Panc1 (cell line): ENCODE measurements at places on chromosomes 4 and X. TPM values are rescaled to one million over a fixed set of nuclear protein-coding genes. Genes with fewer than 3 reads are reported as not detected.

DNA sequence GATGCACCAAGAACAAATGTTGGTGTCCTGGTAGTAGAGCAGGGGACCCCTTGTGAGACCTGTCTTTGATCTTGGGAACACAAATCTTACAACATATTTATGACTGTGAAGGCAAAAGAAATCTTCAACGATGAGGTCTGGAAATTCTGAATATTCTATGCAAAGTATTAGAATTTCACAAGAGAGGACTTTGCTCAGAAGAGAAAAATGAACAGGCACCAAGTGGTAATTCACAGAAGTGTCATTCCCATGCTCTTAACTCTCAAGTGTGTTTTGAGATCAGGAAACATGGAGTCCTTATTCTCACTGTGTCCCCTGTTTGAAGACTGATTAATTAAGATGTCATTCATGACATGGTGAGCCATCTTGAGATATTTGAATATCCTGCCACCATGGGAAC is 52.5 kb downstream of the COQ2 start:
- DNase-seq: no peak

GRCh38 chr4:140816806-140817510 is 60.8 kb upstream of the TBC1D9 start:
- DNase-seq: no peak

GRCh38 chr4:166324321-166324720 is 451.3 kb downstream of the TLL1 start:
- no peak for DNase-seq

Gene NXF2
- not detected for total RNA-seq

DNA sequence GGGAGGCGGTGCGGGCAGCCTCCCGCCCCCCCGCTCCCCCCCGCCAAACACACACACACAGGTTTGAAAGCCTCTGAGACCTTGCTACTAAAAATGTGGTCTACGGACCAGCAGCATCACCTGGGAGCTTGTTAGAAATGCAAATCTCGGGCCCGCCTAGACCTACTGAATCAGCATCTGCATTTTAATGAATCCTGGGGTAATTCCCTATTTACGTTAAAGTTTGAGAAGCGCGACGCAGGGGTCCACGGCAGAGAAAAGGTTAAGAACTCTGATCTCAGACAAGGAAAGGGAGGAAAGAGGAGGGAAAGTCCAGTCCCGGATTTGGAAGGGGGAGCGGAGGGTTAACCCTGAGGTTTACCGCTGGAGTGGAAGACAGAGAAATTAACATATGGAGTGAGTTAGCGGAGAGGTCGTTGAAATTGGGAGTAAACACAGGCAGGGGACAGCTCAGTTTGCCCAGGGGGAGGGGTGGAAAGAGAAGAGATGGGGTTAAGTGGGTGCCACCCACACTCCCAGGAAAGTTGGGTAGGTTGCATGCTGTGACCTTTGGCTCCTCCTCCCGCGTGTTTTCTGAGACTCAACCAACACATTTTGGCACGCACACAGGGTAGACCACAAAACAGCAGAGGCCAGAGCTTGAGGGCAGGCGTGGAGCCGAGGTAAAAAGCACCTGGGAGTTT is 483.6 kb downstream of the BCOR start:
- DNase-seq: no peak
